ENCODE measurements at places on chromosomes 12 and 14.
A peak's percentile ranks its signal among the peaks of the same experiment; 100 is the strongest.

DNA sequence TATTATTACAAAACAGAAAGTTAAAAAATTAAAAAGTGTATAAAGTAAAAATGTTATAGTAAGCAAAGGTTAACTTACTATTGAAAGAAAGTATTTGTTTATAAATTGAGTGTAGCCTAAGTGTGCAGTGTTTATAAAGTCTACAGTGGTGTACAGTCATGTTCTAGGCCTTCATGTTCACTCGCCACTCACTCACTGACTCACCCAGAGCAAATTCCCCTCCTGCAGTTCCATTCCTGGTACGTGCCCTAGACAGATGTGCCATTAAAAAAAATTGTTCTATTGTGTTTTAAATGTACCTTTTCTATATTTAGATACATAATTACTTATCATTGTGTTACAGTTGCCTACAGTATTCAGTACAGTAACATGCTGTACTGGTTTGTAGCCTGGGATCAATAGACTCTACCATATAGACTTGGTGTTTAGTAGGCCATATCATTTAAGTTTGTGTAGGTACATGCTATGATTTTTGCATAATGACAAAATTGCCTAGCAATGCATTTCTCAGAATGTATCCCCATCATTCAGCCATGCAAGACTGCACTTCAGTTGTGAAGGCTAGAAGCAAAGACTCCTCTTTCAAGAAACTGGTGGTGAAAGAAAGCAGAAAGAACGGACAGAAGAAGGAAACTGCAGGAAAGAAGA, 100.6 kb downstream of the DACT1 start:
- no peak for DNase-seq

GRCh38 chr12:120229487-120230325, 28.8 kb upstream of the RPLP0 start:
- no peak for DNase-seq

DNA sequence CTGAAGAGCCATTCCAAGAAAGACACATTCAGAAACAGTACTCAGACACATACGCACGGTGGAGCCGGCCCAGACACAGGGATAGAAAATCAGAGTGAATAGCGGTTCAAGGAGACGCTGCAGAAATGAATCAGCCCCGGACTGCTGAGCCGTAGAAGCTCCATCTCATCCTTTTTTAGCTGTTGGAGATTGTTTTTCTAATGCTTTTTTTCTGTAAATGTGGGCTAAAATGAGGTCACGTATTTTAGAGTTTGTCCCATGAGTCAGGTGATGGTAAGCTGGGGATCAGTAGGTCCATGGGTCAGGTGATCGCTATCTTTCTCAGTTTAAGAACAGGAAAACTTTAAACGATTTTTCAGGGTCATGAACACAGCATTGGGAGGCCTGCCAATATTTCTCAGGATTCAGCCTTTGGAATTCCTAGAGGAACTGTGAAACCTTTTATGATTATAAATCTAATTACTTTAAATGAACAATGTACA, 202.4 kb downstream of the ITPR2 start:
- DNase-seq = no peak

GRCh38 chr12:81257947-81258551, 180.2 kb downstream of the ACSS3 start:
- peak; percentile 8 for DNase-seq

- no peak for DNase-seq
Measured at GRCh38 chr14:100840286-100841065, 14.6 kb downstream of the MEG3 start.

- DNase-seq = no peak
Measured at GRCh38 chr12:55572168-55572567, at the start of gene OR2AP1. OR2AP1 (plus strand) TSS chr12:55572468; CDS start chr12:55574415, 1,947 bp downstream.

GRCh38 chr14:89805501-89805900, 149.0 kb downstream of the EFCAB11 start:
- no peak for DNase-seq

- no peak for DNase-seq
Measured at GRCh38 chr14:57574617-57575288, 81.1 kb upstream of the CCDC198 start.

- no peak for DNase-seq
Measured at GRCh38 chr14:96016501-96017160, 22.5 kb upstream of the C14orf132 start.

DNA sequence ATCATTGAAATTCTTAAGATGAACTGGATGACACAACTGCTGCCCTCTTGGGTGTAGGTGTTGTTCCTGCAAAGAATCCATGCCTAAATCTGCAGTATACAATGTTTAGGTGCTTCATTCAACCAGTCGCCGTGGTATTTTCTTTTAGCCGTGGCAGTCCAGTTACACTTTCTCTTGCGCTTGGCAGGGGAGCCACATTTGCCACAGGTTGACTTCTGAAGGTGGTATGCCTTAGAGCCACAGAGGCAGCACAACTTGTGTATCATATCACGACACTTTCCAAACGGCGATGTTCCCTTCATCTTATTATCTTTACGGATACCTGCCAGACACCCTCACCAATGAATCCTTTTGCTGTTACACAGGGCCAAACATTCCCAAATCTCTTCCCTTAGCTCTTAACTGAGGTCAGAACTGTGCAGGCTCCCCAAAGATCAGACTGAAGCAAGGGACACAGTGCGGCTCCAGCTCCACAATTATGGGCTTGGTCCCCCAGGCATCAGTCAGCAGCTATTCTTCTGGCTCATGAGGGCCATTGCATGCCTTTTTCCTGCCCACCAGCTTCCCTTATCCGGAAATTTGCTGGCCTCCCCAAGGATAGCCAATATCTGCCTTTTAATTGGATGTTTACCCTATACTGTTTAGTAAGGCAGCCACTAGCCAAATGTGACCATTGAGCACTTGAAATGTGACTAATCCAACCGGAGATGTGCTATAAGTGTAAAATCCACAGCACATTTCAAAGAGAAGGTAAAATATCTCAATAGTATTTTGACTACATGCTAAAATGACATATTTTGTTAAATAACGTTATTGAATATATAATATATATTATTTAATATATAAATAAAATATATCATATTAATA, 50.7 kb downstream of the SENP1 start:
- DNase-seq = no peak

DNA sequence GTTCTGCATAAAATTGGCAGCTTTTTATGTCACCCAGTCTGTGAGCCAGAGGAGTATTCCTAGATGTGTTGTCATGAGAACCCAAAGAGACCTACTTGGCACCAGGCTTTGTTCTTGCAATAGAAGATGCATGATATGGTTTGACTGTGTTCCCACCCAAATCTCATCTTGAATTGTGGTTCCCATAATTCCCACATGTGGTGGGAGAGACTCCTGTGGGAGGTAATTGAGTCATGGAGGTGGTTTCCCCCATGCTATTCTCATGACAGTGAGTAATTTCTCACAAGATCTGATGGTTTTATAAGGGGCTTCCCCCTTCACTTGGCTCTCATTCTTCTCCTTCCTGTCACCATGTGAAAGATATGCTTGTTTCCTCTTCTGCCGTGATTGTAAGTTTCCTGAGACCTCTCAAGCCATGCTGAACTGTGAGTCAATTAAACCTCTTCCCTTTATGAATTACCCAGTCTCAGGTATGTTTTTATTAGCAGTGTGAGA, 572.0 kb upstream of the ATP2B1 start:
- DNase-seq = no peak

GRCh38 chr14:49849213-49849847, 3.3 kb downstream of the NEMF start:
- DNase-seq = no peak

DNA sequence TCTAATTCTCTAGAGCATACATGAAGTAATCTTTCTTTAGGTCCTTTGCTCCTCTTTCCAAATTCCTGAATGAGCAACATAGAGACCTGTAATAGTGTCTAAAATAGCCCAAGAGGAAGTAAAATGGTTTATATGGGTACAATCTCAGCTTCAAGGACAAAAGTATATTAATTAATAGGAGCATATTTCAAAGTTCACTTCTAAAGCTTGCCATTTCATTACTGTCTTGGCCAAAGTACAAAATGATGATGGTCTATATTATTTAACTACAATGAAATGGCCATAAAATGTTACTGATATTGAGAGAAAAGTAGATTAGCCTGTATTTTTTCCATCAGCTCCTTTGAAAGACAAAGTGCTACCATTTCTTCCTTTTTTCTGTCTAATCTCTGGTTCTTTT, 410.4 kb upstream of the NOVA1 start:
- DNase-seq = no peak

DNA sequence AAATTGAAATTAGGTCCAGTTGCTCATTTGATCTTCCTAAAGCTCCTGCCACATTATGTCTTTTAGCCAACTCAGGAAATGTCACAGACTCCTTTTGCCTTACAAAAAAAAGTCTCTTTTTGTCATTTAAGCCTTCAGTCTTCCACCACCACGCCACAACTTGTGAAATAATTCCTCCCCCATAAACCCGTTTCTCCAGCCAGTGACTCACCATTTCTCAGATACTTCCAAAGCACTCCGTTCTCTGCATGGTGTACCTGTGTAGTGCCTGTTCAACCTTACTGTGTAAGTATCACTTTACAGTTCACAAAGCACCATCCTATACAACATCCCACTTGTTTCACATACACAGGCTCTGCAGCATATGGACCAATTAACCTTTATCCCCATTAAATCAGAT, 139.5 kb upstream of the AEBP2 start:
- no peak for DNase-seq

Data from SIG-M5 (cell line).